ENCODE measurements at places on chromosomes 13 and 19. TPM values are rescaled to one million over a fixed set of nuclear protein-coding genes. Genes with fewer than 3 reads are reported as not detected.

The CATSPERD gene
- not detected for total RNA-seq

The ZNF560 gene
- not detected for total RNA-seq

The CPT1C gene
- 12.4 TPM for total RNA-seq

The ATF5 gene
- 51.1 TPM for total RNA-seq

The ZNF582 gene
- 0.80 TPM for total RNA-seq

The ZNF430 gene
- 1.5 TPM for total RNA-seq

The URAD gene
- total RNA-seq: not detected

The TMEM86B gene
- total RNA-seq: 3.8 TPM

The CEACAM7 gene
- total RNA-seq: 0.10 TPM

The KIR3DL1 gene
- total RNA-seq: not detected

The CRB3 gene
- 3.5 TPM for total RNA-seq

The CGB8 gene
- total RNA-seq: 2.7 TPM

The GJB6 gene
- not detected for total RNA-seq

The CLC gene
- total RNA-seq: not detected

The GIPR gene
- 2.3 TPM for total RNA-seq

The SMIM44 gene
- total RNA-seq: not detected

The HSD17B14 gene
- 12.5 TPM for total RNA-seq

The PSG5 gene
- total RNA-seq: 0.74 TPM

The ZNF628 gene
- 6.6 TPM for total RNA-seq

The FCHO1 gene
- total RNA-seq: 14.9 TPM

The SIX5 gene
- 26.1 TPM for total RNA-seq

The SH2D3A gene
- 19.4 TPM for total RNA-seq

The ZNF324 gene
- 10.5 TPM for total RNA-seq

The NRTN gene
- total RNA-seq: 1.8 TPM

The CHERP gene
- 35.2 TPM for total RNA-seq

The IGFL2 gene
- total RNA-seq: 1.3 TPM

The KLK4 gene
- total RNA-seq: not detected

The SULT2A1 gene
- total RNA-seq: not detected

The KCNN4 gene
- 48.4 TPM for total RNA-seq

The ADGRE3 gene
- total RNA-seq: not detected

The PRODH2 gene
- 0.13 TPM for total RNA-seq

The IGFL3 gene
- not detected for total RNA-seq

The CYP2B6 gene
- total RNA-seq: not detected

The FXYD3 gene
- 0.54 TPM for total RNA-seq

The PLPP2 gene
- total RNA-seq: 101 TPM

The KIR2DL3 gene
- total RNA-seq: not detected

The ANGPTL8 gene
- total RNA-seq: not detected

All from A549 treated with dexamethasone at 1 μM for 4 hours (cell line).